ENCODE measurements at places on chromosomes 11 and 22.

DNA sequence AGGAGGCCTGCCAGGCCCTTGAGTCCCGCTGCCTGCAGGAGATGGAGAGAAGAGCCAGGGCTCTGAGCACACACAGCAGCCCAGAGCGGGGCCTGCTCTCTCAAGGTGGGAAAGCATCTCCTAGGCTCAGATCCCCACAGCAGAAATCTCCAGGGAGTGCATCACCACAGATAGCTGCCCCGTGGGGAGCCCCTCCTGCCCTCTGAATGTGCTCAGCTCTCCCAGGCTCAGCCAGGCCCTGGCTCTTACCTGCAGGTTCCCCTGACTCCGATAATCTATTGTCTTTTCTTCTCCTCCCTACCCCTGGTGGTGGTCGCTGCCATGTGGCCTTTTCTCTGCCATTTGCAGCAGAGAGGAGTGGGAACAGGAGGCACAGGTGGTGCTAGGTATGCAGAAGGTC lies 49.9 kb downstream of the BTG4 start:
- no peak for DNase-seq

DNA sequence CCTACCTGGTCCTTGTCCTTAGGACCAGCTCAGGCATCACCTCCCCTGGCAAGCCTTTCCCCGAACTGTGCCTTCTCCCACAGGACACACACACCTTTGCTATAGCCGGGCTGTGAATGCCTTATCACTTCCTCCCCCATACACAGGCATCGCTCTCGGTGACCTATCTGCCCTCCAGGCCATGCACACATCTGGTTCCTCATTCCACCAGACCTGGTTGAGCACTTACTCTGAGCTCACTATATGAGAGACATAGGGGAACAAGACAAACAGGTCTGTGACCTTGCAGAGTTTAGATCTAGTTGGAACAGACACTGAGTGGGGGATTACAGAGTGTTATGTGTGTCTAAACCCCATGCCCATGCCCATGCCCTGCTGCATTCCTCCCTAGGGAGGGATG lies 3.1 kb upstream of the BCR start:
- DNase-seq = no peak

GRCh38 chr22:49255154-49255553 lies 572.5 kb downstream of the BRD1 start:
- DNase-seq = no peak

- no peak for DNase-seq
These were observed 228.9 kb downstream of the NTM start for GRCh38 chr11:131599285-131599684.

- peak; percentile 39 for DNase-seq
These were observed 38.8 kb downstream of the PTPRJ start for GRCh38 chr11:48019217-48019584.

DNA sequence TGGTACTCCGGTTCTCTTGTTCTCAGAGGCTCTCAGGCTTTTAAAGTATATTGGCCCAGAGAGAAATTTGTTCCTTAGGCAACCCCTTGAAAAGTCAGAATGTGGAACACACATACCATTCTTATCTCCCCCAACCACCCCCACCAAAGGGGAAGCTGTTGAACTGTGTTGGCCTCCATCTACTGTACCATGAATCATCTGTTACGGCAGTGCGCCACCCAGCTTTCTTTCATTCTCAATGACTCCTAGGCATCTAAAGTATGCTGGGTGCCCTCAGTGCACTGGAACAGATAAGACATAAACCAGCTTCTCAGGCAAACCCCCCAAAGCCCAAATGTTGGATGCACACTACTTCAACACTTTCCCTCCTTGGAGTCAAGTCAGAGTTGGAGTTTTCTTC lies 696.2 kb upstream of the TENM4 start:
- DNase-seq = no peak

DNA sequence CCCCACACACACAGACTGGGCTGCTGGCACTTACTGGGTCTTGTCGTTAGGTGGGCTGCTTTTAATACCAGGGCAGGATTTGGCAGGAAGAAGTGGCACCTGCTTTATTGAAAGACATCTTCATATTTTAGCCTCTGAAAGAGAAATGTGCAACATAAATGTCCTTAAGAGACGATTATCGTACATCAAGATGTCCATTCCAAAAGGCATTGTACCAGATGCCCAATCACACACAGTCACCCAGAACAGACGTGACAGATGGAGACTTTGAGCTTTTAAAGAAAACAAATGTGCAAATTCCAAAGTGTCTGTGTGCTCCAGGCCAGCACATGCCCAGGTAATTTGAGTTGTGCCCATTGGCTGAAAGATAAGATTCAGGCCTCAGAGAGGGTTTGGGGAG lies 155.7 kb downstream of the RRAS2 start:
- no peak for DNase-seq

- DNase-seq = peak; percentile 86
These were observed 284.8 kb downstream of the ETS1 start for GRCh38 chr11:128302425-128303186.

Measured in T-helper 2 cell treated with Interferon-gamma antibody and Interleukin-4, amounts not matched to agents 5 μg/mL and 100 μg/mL, for 36 hours (primary cell).